ENCODE measurements at places on chromosomes 2 and 18.

DNA sequence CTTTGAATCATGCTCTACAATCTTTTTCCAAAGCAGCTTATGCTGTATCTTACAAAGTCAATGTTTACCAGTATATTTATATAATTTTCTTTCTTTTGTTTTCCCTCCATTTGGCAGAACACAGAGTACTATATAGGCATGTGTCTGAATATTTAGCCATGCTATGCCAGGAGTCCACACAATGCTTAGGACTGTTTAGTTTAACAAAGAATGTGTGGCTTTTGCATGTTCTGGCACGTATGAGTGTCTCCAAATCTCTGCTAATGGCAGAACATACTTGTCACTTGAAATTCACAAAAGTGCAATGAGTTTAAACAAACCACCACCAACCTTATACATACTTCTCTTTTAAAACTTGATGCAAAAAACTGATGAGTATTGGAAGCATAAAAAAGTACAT, 268.0 kb downstream of the NR4A2 start:
- ATAC-seq, result no peak

GRCh38 chr2:47077442-47078117, 77.5 kb downstream of the STPG4 start:
- ATAC-seq, result no peak

DNA sequence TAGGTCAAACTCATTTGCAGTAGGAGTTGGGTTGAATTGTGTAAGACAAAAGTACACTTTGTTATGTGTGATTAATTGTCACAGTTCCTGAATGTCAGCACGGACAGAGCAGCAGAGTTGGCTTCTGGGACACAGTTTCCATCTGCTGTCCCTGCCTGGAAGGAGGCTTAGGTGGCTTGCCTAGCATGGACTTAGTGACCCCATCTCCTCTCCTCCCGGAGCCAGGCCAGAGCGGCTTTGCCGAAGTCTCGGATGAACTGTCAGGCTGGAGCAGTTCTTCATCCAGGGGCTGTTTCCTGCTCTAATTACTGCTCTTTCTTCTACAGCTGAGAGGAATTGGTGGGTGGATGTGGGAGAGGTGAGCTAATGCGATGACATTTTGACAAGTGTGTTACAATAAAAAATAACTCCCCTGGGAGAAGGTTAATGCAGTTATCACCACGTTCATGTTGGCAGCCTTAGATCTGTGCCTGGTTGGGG, 102.0 kb downstream of the SH3RF3 start:
- ATAC-seq, result no peak

DNA sequence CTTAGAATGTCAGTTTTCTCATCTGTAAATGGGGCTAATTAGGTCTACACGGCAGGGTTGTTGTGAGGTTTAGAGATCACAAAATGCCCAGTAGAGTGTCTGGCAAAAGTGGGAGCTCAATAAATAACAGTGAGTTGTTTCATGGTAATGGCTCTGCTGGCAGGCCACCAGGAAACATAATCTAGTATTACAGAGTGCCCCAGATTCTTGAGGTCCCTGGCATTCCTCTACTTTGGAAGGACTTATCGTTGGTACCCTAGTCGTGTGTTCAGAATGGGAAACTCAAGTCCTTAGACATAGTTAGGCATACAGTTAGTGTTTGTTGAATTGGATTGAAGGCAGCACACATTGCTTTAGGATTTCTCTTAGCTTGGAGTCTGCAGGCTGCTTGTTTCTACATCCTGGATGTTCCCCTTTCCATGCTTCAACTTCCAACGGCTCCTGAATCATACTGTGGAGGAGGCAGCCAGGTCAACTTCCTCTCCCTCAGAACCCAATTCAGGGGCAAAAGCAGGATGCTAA, 161.5 kb upstream of the FOSL2 start:
- ATAC-seq, result no peak

DNA sequence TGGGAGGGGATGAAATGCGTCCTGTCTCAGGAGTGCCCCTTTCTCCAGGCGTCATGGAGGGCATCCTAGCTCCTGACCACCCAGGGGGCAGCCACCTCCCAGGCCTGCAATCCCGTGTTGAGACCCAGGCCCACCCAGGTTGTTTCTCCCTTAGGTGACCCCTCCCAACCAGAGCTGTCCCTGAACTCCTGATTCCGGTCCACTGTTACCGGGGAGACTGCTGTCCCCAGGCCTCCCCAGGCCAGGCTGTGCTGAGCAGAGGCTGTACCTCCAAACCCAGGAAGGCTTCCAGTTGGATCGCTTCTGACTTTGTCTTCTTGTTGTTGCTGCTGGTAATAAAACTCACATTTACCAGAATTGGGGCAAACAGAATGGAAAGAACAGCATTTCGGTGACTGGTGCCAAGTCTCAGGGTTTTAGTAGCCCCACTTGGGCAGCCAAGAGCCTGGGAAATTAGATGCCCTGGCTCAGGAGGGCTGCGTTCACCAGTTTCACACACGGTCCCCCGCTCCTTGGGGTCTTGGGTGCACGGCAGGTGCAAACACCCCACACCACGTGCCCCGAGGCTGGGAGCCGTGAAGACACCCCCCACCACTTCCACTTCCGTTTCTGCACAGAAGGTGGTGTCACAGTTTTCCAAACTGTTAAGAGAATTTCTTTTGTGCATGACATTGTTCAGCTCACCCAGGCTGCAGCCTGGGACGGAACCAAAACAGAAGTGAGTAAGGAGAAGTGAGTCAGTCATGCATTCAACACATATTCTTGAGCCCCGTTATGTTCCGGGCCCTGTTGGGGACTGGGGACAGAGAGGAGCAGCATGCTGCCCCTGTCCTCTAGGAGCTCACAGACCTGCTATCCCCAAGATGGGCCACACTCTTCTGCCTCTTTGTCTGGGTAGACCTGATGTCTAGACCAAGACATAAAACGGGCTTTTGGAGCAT, 29.4 kb downstream of the ITM2C start:
- ATAC-seq, result no peak

- peak; percentile 100 for ATAC-seq
These were observed 19.0 kb downstream of the INO80C start for GRCh38 chr18:35478520-35479435.

DNA sequence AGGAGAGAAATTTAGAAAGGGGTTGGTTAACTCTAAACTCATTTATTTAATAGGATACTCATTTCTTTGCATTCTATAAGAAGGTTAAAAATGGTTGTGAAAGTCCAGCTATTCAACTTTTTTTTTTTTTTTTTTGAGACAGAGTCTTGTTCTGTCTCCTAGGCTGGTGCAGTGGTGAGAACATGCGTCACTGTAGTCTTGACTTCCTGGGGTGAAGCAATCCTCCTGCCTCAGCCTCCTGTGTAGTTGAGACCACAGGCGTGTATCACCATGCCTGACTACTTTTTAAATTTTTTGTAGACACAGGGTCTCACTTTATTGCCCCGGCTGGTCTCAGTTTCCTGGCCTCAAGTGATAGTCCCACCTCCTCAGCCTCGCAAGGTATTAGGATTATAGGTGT, 11.9 kb downstream of the ELP2 start:
- ATAC-seq, result no peak

DNA sequence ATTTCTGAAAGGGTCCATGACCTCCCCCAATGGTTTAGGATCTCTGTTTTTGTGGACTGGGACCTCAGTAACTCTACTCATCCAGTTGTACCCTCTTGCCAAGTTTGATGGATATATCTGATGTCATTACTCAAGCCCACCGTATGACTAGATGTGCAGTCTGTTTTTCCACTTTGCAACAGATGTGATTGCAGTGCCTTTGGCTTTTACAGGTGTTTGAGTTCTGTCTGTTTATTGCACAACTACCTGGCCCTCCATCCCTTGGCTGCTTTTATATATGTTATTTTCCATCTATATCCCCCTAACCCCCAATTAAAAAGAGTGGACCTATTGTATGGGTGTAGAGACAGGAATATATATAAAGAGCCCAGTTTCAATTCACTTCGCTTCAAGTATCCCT, 10.8 kb downstream of the NCOA1 start:
- ATAC-seq, result no peak

DNA sequence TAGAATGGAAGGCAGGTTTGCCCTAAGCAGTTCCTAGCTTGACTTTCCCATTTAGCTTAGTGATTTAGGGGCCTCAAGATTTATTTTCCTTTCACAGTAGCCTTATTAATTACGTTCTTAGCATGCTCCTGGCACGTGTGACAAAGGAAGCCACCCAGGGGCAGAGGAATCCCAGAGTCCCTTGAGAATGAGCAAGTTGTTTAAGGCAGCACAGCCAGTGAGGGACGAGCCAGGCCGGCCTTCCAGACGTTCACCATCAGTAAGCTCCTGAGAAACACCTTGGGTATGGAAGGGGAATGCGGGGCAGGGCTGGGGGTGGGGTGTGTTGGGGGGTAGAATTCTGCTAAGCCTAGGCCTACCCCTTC, 76.3 kb downstream of the SOWAHC start:
- ATAC-seq, result no peak

DNA sequence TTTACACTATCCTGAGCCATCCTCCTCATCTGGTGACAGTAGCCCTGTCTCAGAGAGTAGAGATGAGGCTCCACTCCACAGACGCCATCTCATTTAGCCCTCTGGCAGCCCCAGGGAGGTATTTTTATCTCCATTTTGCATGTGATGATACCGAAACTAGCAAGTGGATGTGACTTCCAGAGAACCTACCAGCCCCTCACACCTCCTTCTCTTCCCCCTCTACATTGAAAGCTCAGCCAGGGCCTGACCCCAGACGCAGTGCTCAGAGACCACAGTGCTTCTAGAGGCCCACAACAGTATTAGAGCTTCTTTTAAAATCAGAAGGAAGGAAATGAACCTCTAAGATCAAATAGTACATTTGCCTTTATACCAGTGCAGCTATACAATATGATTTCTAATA, 8.3 kb downstream of the GYPC start:
- peak; percentile 61 for ATAC-seq

GRCh38 chr2:23599667-23600066, 214.7 kb downstream of the KLHL29 start:
- ATAC-seq, result no peak

DNA sequence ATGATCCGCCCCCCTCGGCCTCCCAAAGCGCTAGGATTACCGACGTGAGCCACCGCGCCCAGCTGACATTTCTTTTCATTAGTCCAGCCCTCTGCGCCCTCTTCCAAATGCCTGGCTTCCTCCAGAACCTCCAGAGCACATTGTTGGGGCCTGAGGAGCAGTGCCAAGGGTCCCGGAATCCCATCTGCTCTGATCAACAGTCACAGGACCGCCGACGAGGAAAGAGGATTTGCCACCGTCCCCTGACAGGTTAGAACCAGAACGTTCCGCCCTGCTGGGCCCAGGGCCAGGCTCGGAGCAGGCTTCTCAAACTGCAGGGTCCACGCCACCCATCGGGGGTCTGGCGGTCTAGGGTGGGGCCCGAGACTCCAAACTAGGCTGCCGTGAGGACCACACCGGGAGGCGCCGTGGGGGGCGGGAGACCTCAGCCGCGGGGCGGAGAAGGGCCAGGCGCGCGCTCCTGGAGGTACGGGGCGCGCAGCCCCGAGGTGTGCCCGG, 36.9 kb upstream of the ITM2C start:
- ATAC-seq, result peak; percentile 8

- ATAC-seq, result no peak
These were observed 137.0 kb upstream of the ATP5MC3 start for GRCh38 chr2:175318542-175318941.

GRCh38 chr2:109321570-109321969, 192.6 kb downstream of the SH3RF3 start:
- ATAC-seq, result no peak

DNA sequence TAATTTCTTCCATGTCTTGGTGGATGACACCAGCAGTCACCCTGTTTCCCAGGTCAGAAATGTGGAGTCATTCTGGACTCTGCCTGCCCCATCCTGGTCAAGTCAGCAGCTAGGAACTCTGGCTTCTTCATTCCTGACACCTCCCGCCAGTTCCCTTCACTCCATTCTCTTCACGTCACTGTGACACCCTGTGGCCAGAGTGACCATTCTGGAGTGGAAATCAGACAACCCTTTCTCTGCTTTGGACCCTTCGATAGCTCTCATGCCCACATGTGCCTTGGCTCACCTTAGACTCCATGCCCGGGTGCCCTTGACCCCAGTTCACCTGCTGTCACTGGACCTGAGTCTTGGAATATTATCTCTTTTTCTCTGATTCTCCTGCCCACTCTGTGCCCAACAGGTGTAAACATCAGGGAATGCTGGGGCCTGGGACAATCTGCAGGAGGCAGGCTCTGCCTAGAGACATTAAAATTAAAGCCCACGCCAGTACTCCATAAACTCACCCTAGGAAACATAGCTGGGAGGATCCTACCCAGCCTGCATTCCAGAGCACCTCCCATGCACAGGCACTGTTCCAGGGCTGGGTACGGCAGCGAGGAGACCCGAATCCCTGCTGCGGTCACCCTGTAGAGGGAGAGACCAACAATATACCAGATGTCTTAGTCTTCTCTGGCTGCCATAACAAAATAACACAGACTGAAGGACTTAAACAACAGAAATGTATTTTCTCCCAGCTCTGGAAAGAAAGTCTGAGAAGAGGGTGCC, 41.1 kb upstream of the FAHD2A start:
- ATAC-seq, result no peak

- no peak for ATAC-seq
These were observed 171.5 kb upstream of the SIX2 start for GRCh38 chr2:45180779-45181178.

DNA sequence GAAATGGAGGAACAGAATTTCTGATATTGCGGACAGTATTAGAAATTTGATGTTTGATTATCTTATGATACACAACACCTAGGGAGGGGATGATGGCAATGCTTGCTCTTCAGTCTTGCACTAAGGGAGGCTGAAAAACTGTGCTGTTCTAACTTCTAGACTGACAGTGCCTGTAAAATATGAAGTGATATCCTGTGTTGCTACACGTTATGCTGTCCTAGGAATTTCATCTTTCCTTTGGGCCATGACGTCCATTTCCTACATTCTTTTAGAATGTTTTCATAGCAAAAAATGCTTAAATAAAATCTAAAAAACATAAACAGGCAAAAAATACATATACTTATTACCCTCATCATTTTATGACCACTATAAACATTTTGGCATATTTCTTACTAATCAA, 55.3 kb downstream of the OSBPL1A start:
- no peak for ATAC-seq

- ATAC-seq, result no peak
These were observed 214.2 kb downstream of the DYSF start for GRCh38 chr2:71667256-71668182.

DNA sequence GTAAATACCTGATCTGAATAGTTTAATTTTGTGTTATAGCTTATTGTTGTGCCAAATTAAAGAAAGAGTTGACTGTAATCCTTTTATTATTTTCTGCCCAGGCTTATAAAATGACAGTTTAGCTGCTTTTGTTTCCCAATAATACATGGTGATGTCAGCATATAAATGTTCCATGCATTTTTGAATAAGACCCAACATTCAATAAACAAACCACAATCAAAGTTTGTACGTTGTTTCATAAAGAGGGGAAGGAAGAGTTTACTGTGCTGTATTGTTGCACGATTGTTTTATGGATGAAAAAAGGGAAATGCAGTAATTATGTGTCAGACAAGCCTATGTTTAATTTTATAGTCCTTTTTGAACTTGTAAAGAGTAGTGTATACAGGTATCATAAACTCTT, 177.2 kb upstream of the SCN7A start:
- ATAC-seq, result no peak
